ENCODE measurements at places on chromosomes 13 and 19.

- no peaks in the 10 kb centered on the region for H3K36me3 ChIP-seq
- peak; percentile 96 for DNase-seq
- H3K4me1 ChIP-seq = peaks cover 27% of the 10 kb centered on the region
- H3K27ac ChIP-seq = peak overlapping the region; percentile 79
- peak overlapping the region; percentile 22 for H3K4me3 ChIP-seq
- no peaks in the 10 kb centered on the region for H3K27me3 ChIP-seq
Measured at GRCh38 chr13:50357586-50358118, 342.4 kb downstream of the KCNRG start.

- no peaks in the 10 kb centered on the region for H3K27me3 ChIP-seq
- peak within 1 kb of the TSS; percentile 71 for H3K4me3 ChIP-seq
- peak within 1 kb of the TSS; percentile 36 for H3K27ac ChIP-seq
- H3K4me1 ChIP-seq = peaks cover 8% of the 10 kb centered on the region
- H3K36me3 ChIP-seq = no peaks in the 10 kb centered on the region
Measured at GRCh38 chr19:38388349-38389100, at the start of gene SPRED3. Gene SPRED3, plus strand, starts transcription at chr19:38388697. Its CDS starts 1,606 bp downstream, at chr19:38390303.

DNA sequence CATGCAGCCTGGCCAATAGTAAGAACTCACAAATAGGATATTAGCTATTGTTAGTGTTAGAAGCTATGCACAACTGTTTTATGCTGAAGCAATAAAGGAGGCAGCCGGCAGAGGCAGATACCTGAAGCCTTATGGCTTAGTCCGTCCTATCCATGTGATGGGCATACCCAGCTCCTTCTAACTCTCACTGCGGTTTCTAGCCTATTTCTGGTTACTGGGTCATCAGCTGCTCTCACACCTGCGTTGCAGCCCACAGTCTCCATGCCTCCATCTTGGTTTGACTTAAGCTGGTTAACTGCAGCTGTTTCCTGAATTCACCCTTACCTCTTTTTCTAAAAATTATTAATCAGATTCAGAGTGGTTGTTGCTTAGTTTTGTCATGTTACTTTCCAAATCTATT lies 40.5 kb upstream of the CNMD start:
- no peak overlapping the region for H3K27ac ChIP-seq
- no peaks in the 10 kb centered on the region for H3K36me3 ChIP-seq
- H3K27me3 ChIP-seq = peaks cover 62% of the 10 kb centered on the region
- no peak overlapping the region for H3K4me3 ChIP-seq

- no peaks in the 10 kb centered on the region for H3K27me3 ChIP-seq
- no peak overlapping the region for H3K27ac ChIP-seq
- H3K4me3 ChIP-seq = peak overlapping the region; percentile 48
Measured at GRCh38 chr19:49019242-49019932, 2.5 kb upstream of the LHB start.

DNA sequence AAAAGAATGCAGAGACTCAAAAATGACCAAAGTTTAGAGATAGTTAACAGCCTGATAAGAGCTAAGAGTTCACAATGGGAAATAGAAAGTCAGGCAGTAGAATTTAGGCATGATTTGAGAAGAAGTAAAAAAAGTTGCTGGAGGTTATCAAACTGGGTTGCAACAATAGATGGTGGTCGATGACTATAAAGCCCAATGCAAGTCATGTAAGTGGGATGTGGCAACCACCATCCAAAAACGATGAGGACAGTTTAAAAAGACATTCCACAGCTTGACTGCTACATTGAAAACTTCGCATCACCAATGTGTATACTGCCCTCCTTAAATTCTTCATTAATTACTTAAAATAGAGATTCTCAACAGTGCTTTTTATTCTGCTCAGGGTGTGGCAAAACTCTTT lies 19.7 kb downstream of the ELF1 start:
- DNase-seq = no peak
- no peaks in the 10 kb centered on the region for H3K27me3 ChIP-seq
- 0 out of 2 replicates have a peak, but pooled peaks cover 7% of the 10 kb centered on the region for H3K36me3 ChIP-seq
- H3K4me3 ChIP-seq = no peak overlapping the region
- H3K27ac ChIP-seq = no peak overlapping the region

GRCh38 chr13:25722893-25723292 lies 328.9 kb downstream of the SHISA2 start:
- H3K4me1 ChIP-seq = no peaks in the 10 kb centered on the region
- no peak for DNase-seq
- no peak overlapping the region for H3K4me3 ChIP-seq
- H3K27me3 ChIP-seq = peaks cover 28% of the 10 kb centered on the region
- no peak overlapping the region for H3K27ac ChIP-seq

GRCh38 chr19:10891405-10892086 lies 20.2 kb downstream of the CARM1 start:
- no peak overlapping the region for H3K4me3 ChIP-seq
- H3K27ac ChIP-seq = no peak overlapping the region
- H3K36me3 ChIP-seq = no peaks in the 10 kb centered on the region
- DNase-seq = no peak

Data from PC-9 (cell line).